ENCODE measurements at places on chromosomes 2 and 18.
A peak's percentile ranks its signal among the peaks of the same experiment; 100 is the strongest.

- DNase-seq, result peak; percentile 79
Observed at GRCh38 chr2:14903709-14904374, 271.3 kb downstream of the LRATD1 start.

- DNase-seq, result no peak
Observed at GRCh38 chr2:111161971-111162370, 41.3 kb downstream of the BCL2L11 start.

GRCh38 chr2:191350826-191351225, 105.6 kb downstream of the MYO1B start:
- DNase-seq, result no peak

GRCh38 chr2:130825231-130825965, 11.3 kb upstream of the ARHGEF4 start:
- no peak for DNase-seq

GRCh38 chr2:39870871-39871270, 91.8 kb upstream of the THUMPD2 start:
- no peak for DNase-seq

- DNase-seq, result peak; percentile 53
Observed at GRCh38 chr2:65397122-65397521, 35.3 kb downstream of the SPRED2 start.

DNA sequence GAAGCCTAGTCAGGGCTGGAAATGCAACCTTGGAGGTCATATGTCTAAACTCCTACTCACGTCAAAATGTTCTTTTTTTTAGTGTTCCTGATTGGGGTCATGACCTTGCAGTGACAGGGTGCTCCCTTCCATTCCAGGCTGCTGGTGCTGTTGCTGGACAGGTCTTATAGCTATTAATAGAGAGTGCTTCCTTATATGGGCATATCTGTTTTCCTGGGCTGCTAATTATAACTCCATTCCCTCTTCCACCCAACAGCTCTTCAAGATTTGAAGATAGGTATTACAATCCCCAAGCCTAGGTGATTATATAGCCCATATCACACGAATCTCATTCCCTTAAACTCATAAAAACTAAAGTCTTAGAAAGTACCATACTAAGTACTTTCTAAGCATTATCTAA, 12.6 kb downstream of the HOXD3 start:
- DNase-seq, result no peak

DNA sequence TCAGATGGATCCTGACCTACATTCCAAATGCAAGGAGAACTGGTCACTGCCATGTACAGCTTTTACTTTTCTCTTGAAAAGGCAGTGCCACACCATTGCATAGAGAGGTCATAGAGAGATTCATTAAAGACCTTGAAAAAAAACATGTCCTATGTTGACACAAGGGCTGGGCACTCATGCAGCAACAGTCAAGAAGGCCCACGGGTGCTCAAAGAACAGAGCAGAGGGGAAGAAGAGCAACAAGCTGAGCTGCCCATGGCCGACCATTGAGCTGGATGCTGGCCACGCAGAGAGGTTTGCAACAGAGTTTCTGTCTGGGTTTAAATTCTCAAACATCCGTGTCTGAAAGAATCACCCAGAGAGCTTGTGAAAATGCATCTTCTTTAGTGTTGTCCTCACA, 99.1 kb downstream of the ADD2 start:
- DNase-seq, result no peak

- DNase-seq, result no peak
Observed at GRCh38 chr2:1791685-1792435, 47.5 kb upstream of the PXDN start.

- no peak for DNase-seq
Observed at GRCh38 chr2:19158211-19158610, 200.2 kb downstream of the OSR1 start.

DNA sequence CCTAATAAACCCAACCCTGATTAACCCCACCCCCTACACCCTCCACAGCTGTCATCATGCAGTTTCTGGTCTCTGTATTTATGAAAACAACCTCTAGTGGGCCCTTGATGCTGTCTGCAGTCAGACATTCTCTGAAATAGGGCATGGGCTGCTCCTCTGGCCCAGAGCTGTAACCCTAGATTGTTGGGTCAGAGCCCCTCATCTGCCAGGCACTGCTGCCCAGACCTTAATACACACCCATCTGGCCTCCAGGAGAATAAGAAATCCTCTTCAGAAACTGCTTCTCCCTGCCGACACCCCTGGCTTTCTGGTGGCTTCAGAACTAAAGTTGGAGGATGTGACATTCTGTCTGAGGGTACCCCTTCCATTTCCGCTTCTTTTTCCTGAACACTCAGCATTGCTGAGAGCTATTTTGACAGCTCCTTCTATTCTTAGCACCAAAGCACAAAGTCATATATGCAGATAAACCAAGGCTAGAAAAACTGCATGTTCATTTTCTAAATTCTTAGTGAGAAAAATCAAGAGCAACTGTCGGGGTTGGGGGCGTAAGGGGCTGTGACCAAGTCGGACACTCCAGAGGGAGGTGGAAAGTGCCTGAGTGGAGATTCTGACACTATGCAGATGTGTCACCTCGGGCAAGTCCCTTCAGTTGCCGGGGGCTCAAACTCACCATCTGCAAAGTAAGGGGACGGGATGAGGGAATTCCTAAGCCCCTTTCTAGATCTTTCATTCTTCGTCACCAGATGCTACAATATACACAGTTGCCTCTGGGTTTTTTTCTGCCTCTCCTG, 28.7 kb downstream of the SRSF7 start:
- peak; percentile 64 for DNase-seq

- no peak for DNase-seq
Observed at GRCh38 chr2:204081487-204082425, 145.2 kb downstream of the ICOS start.

- no peak for DNase-seq
Observed at GRCh38 chr2:186919296-186919695, 70.3 kb upstream of the ZSWIM2 start.

DNA sequence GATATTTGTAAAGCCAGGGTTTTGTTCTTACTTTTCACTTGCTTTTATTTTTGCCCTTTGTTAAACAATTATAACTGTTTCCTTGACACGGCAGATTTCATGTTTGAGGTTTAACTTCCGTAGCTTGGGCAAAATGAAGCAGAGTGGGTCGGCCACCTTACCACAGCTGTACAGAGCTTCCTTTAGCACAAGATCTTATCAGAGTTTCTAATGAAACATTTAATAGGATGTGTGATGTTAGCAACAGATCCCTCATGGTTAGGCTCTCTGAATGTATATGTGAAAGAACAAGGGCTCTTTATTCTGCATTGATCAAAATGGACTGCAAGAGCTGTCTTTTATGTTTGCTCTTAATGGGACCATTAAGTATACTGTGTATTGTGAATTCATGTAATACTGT, 22.3 kb downstream of the RNF125 start:
- peak; percentile 73 for DNase-seq

DNA sequence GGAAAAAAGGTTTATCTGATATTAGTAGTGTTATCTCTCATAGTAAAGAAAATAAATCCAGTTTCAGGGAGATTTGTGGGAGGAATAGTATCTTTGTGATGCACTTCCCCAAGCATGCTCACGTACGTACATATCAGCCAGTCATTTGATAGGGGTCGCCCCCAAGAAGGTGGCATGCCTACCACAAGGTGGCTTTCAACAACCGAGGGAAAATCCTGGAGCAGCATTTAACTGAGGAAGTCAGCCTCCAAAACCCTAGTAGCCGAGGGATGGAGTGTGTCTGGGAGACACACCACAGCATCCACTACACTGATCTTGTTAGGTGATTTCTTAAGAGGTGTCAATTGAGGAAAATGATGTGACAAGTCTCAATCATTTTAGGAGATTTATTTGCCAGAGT, 623.9 kb downstream of the NYAP2 start:
- no peak for DNase-seq

- DNase-seq, result no peak
Observed at GRCh38 chr2:12490641-12491040, 226.1 kb upstream of the TRIB2 start.

- no peak for DNase-seq
Observed at GRCh38 chr2:119289093-119289492, 65.5 kb downstream of the STEAP3 start.

DNA sequence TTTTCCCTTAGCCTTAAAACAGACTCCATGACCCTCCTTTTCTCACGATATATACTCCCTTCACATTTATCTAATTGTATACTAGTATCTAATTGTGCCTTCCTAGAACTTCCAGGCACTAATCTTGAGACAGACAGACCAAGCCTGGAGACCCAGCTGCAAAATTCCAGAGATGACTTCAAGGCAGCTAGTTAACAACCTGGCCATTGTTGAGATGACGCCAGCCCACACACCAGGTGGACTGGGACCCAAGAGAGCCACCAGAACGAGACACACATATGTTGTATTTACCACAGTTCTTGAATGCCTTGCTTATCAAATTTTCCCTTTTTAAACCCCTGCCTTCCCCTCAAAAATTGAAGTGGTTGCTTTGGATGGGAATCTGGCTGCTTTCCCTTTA, 48.9 kb upstream of the SELENOI start:
- no peak for DNase-seq

DNA sequence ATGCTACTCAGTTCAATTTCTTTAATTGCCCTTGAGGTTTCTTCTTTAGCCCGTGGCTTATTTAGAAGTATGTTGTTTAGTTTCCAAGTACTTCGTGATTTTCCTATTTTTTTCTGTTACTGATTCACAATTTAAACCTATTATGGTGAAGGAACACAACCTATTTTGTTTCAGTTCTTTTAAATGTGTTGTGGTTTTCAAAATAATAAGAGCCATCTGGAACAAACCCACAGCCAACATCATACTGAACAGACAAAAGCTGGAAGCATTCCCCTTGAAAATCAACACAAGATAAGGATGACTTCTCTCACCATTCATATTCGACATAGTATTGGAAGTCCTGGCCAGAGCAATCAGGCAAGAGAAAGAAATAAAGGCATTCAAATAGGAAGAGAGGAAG, 155.2 kb downstream of the GALNT1 start:
- DNase-seq, result no peak

DNA sequence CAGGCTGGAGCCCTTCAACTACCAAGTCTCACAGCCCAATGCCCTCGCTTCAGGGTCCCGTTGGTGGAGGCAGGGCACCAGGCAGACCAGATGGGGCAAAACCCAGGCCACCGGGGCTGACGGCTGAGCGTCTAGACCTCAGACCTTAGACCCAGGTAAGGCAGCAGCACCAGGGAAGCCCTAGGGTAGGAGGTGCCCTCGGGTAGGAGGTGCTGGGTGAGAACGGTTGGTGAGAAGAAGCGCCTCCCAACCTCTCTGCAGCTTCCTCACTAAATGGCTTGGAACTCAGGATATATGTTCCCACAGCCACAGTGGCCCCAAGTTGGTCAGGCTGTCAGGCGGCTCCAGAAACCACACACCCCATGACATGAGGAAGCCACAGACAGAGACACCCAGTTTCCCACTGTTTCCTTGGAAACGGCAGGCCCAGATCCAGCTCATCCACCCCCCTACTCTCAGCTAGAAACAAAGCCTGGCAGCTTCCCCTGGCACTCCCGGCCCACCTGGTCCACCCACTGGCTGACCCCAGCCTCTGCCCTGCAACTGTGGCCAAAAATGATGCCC, 13.1 kb upstream of the MLPH start:
- no peak for DNase-seq
